ENCODE measurements at places on chromosomes 3 and 15.

DNA sequence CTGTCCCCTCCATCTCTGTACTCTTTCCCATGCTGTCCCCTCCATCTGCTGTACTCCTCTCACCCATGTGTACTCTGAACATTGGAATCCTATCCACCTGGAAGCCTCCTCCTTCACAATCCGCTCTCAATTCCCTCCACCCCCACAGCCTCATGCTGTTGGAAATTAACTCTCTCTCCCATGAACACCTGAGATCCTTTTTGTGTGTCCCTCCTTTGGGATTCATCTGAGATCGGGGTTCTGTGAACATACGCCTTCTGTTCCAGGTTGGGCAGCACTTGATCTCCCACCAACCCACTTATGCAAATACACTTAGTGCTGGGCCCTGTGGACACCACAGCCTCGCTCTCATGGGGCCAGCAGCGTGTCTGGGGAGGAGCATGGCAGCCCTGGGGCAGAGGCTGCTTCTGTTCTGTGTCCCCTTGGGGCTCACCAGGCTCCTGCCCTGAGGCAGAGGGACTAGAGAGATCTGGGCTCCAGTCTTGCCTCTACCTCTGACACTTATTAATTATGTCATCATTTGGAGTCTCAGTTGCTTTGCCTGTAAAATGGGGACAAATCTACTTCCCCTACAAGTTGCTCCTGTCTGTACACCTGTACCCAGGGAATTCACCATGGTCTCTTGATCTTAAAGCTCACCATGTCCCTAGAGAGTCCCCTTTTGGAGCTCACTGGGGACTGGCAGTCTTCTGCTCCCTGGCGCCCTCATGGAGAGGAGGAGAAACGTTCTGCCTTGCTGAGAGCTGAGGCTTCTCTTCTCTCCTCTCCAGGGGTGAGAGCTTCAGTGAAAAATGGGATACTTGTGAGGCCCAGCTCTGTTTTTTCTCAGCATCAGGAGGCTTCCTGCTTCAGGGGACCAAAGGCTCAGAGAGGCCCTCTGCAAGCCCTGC, 42.7 kb downstream of the ITGA11 start:
- no peak overlapping the region for H3K4me3 ChIP-seq
- DNase-seq: no peak
- H3K4me1 ChIP-seq: no peaks in the 10 kb centered on the region
- peaks cover 14% of the 10 kb centered on the region for H3K36me3 ChIP-seq

DNA sequence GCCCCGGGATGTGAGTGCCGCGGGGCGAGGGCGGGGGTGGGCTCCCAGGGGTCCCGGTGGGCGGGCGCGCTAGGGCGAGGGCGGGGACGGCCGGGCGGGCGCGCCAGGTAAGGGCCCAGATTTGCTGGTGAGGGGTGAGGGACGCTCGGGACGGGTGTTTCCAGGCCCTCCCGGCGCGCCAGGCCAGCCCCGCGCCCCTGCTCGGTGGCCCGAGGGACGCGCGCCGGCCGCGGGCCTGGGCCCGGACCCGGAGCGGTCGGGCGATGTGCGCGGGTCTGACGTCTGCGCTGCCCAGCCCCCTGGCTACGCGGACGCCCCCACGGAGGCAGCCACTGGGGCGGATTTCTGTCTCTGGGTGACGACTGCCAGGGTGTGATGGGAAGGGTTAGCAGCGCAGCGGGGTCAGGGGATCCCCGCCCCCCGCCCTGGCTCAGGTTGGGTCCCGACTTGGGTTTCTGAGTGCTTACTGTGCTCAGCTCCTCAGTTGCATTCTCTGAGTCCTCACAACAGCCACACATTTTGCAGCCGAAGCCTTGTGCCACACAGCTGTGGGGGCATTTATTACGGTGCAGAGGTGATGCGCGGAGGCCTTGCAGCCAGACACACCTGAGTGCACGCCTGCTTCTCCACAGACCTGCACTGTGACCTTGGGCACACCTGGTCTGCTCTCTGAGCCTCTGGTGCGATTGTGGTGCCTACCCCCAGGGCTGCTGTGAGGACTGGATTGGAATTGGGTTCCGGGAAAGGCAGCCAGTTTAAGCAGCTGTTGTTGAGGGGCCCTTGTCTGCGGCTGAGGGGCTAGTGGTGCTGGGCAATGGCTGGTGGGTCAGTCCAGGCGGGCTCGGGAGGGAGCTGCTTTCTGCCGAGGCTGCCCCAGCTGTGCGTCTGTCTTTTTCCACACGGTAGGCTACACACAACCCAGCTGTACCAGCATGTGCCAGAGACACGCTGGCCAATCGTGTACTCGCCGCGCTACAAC, 523 bp downstream of the HDAC11 start:
- H3K4me1 ChIP-seq: peaks cover 4% of the 10 kb centered on the region
- H3K27me3 ChIP-seq: no peaks in the 10 kb centered on the region
- peak overlapping the region; percentile 82 for H3K27ac ChIP-seq
- peak overlapping the region; percentile 89 for H3K4me3 ChIP-seq
- H3K36me3 ChIP-seq: no peaks in the 10 kb centered on the region

DNA sequence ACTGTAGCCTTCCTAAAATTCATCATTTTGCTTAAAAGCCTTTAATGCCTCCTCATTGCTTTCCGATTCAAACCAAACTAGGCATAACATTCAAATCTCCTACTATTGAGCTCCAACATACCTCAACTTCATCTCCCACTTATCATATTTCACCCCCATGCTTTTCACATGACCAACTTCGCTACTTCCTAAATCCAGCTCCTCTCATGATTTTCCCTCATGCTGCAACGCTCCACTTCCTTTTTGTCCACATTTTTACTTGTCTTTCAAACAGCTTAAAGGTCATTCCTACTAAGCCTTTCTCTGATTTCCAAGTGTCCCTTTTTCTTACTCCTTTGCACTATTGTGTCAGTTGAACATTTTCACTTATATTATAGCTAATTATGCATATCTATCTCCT, 20.3 kb upstream of the ANXA2 start:
- H3K27ac ChIP-seq: no peak overlapping the region
- H3K4me3 ChIP-seq: no peak overlapping the region
- no peaks in the 10 kb centered on the region for H3K4me1 ChIP-seq
- no peak for DNase-seq

DNA sequence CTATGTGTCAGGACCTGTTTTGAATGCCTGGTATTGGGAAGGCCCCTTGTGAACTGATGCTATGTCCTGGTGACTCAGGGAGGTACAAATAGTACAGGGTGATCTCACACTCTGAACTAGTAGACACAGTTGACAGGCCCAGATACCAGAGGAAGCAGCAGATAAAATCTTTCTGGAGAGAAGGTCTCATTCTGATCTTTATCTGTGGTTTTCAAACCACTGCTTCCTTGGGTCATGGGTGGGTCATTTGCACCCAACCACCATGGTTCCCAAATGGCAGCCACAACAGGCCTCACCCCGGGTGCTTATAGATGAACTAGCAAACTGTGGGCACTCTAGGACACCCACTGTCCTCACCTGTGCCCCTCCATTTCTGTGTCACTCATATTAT, 43.4 kb downstream of the PXYLP1 start:
- H3K36me3 ChIP-seq: no peaks in the 10 kb centered on the region
- no peak overlapping the region for H3K4me3 ChIP-seq
- no peak for DNase-seq
- H3K4me1 ChIP-seq: no peaks in the 10 kb centered on the region
- no peak overlapping the region for H3K27ac ChIP-seq

DNA sequence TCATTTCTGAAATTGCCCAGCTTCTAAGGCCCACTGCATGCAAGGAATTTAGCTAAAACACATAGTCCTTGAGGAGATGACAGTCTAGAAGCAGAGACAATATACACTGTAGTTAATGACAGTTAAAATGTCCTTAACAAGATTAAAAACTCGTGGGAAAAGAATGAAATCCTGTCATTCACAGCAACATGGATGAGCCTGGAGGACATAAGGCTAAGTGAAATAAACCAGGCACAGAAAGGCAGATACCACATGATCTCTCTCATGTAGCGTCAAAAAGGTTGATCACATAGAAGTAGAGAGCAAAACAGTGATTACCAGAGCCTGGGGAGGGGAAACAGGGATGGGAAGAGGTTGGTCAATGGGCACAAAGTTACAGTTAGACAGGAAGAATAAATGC, 36.3 kb upstream of the GOLGA8J start:
- H3K27ac ChIP-seq: no peak overlapping the region
- no peaks in the 10 kb centered on the region for H3K4me1 ChIP-seq
- no peak for DNase-seq
- H3K36me3 ChIP-seq: no peaks in the 10 kb centered on the region
- peaks cover 9% of the 10 kb centered on the region for H3K27me3 ChIP-seq

All from naive B cell (primary cell).